A549 treated with RU486 at 1 μM for 4 hours (cell line): ENCODE measurements at places on chromosomes 7 and 10. TPM values are rescaled to one million over a fixed set of nuclear protein-coding genes. Genes with fewer than 3 reads are reported as not detected.

The SFTPD gene
- total RNA-seq, result 0.20 to 0.29 TPM (median 0.21 TPM) in 5 replicates

The ZCWPW1 gene
- total RNA-seq, result 0.85 to 2.2 TPM (median 1.3 TPM) in 5 replicates

The RSU1 gene
- total RNA-seq, result 81.2 to 95.2 TPM (median 85.5 TPM) in 5 replicates

The SIRT1 gene
- total RNA-seq, result 13.3 to 29.9 TPM (median 24.2 TPM) in 5 replicates
